ENCODE measurements at places on chromosomes 11 and 22.

DNA sequence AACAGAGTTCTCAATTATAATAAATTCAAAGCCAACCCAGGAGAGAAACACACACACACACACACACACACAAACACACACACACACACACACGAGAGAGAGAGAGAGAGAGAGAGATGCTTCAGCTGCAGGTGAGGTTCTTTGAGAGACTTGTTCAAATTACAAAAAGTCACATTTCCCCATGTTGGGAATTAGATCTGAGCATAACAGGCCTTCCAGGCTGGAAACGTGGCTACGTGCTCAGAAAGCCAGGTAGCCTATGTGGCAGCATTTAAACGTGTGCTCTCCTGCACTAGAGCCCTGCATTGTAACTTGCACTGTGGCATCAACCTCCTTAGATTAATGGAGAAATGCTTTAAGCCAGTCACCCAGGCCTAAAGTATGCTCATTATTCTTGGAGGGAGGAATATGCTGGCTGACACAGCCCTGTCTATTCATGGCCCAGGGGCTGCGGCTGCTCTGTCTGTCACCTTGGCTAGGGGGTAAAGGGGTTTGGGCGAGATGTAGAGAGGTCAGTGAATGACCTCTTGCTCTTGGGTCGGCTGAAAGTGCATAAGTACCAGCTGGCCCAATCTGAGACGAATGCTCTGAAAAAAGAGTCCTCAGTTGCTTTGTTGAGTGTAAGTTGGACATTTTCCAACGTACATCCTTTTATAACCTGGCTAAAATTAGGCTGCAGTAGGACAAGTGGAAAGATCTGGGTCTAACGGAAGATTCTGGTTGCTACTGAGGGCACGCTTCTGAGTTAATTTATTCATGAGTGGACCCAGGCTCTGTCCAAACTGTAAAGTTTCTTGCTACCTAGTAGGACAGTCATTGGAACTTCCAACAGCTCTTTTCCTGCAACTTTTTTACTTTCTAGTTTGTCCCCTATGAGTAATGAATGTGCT lies 171.1 kb upstream of the SEZ6L start:
- no peak for DNase-seq

DNA sequence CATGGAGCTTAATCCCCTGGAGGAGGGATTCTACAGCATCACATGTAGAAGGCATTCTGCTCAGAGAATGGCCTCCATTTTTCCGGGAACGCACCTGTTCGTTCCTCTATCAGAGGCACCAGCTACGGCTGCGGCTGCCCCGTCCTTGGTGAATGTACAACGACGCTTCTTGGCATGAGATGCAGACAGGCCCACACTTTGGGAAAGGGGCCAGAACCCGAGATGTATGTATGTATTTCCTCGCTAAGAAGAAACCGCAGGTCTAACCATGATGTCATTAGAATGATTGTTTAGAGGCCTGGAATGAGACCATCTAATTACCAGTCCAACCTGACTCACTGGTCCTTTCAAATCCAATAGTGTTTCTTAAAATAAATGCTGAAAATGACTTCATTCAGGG lies 1293.4 kb downstream of the TBC1D22A start:
- no peak for DNase-seq

DNA sequence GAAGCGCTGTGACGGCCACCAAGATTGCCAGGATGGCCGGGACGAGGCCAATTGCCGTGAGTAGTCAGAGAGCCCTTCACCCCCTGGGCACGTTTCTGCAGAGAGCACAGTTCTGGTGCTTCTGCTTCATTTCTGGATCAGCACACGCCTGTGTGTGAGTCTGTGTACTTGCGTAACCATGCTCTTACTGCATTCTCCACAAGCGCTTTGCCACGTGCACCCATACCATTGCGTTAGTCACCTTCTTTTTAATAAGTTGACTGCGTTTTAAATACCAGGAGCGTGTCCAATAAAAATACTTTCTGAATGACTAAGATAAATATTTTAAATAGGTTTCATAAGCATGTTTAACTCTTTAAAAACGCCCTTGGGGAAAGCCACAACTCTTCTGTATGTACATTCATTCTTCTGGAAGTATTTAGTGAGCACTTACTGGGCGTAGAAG lies 143.0 kb upstream of the SORL1-AS1 start:
- DNase-seq, result no peak

DNA sequence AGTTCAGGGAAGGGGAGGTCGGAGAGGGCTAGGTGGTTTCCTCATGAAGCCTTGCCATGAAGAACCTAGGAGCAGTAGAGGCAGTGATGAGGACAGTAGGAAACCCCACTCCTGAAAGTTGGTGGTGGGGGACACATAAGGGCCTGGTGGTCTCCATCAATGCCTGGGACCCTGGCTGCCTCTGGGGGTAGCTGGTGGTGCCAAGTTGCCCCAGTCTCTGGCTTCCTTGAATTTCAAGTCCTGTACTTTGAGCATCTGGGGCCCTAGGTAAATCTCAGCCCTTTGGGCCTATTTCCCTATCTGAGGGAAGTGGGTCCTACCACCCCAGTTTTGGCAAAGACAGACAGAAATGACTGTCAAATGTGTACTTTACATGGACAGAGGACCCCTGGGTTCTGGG lies 28.1 kb downstream of the AMPD3 start:
- no peak for DNase-seq

GRCh38 chr11:45083544-45084087 lies 62.8 kb upstream of the PRDM11 start:
- peak; percentile 22 for DNase-seq

GRCh38 chr11:124493016-124493655 lies 47.6 kb upstream of the OR8B8 start:
- no peak for DNase-seq

GRCh38 chr11:114343020-114343419 lies 46.8 kb downstream of the NNMT start:
- no peak for DNase-seq

GRCh38 chr22:38766076-38766777 lies 10.4 kb upstream of the SUN2 start:
- peak; percentile 46 for DNase-seq

GRCh38 chr11:115054570-115055538 lies 376.5 kb downstream of the NXPE2 start:
- no peak for DNase-seq

DNA sequence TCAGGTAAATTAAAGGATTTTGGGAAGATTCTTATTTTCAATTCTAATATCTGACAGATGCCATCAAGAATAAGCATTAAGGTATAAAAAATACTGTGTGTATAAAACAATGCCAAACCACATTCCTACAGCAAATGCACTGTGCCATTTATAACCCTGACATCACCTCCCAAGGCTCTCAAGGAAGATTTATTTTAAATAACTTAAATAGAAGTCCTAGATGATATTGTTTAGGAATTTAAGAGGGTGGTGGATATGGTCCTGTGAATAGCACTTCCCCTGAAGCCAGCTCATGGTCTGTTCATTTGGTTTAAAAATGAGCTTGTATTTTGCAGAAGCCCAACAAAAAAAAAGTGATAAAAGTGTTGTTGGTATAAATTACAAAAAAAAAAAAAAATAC lies 32.1 kb downstream of the PPIL2 start:
- DNase-seq, result no peak

DNA sequence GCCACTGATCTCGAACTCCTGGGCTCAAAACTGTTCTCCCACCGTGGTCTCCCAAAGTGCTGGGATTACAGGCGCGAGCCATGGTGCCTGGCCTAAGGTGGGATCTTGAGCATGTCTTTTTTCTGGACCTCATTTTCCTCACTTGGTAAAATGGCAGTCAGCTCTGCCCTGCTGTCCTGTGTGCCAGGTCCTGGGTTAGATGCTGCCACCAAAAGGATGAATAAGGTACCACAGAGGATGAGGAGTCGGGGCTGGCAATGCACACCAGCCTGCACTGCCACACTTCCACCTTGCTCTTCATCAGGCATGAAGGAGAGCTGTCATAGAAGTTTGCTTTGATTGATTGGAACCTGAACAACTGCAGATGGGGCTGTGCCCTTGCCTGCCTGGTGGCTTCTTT lies 32.3 kb downstream of the ACO2 start:
- DNase-seq, result no peak

GRCh38 chr11:24496386-24496735 lies 492 bp upstream of the LUZP2 start:
- no peak for DNase-seq

- DNase-seq, result peak; percentile 64
Measured at GRCh38 chr11:62611705-62612365, 740 bp downstream of the EML3 start.

DNA sequence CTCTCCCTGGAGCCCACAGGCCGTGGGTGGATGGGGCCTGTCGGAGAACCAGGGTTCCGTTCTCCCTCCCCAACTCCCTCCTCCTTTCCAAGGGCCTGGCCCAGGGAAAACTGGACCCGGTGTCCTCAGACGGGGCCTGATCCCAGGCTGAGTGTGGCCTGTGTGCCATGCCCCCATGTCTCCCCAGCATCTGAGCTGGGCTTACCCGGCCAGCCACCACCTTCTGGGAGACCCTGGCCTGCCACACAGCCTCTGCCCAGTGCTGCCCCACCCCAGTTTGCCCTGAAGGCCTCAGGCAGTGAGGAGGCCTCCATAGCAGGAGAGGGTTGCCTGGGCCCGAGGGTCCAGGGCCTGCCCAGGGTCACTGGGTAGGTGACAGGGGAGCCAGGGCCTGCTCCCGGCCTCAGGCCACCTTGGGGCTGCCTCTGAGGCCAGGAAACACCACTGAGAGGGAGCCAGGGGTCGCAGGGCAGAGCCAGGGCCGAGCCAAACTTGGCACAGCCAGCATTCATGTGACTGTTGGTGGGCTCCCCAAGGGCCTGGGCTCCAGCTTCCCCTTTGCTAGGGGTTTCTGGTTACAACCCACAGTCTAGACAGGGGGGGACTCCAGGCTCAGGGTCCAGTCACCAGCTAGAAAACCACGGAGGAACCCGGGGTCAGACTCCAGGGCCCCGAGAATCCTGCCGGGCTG lies 590 bp upstream of the IFITM10 start:
- no peak for DNase-seq

- no peak for DNase-seq
Measured at GRCh38 chr22:43990044-43990443, 34.1 kb upstream of the PARVB start.

DNA sequence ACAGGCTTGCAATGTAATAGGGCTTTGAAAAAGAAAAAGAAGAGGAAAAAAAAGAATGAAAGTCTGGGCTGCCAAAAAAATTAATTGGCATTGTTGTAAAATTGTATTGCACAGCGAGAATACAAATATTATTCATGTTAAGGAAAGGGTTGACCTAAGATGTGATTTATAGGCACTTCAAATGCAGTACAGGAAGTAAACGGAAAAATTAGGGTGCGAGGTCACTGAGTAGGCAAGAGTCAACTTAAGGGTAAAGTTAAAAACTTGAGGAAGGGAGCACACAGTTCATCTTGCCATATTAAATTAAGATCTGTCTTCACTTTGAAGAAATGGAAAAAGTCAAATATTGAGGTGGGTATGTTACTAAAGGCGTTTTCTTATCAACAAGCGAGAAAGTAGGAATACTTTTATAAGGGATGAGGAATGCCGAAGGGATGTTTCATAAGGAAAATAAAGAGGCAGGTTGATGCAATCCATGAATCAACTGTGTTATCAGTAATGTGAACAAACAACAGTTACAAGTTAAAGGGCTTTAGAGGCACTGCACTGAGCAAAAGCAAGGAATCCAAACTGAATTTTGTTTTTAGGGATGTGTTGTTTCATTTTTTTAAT lies 123.0 kb downstream of the WT1 start:
- DNase-seq, result no peak

DNA sequence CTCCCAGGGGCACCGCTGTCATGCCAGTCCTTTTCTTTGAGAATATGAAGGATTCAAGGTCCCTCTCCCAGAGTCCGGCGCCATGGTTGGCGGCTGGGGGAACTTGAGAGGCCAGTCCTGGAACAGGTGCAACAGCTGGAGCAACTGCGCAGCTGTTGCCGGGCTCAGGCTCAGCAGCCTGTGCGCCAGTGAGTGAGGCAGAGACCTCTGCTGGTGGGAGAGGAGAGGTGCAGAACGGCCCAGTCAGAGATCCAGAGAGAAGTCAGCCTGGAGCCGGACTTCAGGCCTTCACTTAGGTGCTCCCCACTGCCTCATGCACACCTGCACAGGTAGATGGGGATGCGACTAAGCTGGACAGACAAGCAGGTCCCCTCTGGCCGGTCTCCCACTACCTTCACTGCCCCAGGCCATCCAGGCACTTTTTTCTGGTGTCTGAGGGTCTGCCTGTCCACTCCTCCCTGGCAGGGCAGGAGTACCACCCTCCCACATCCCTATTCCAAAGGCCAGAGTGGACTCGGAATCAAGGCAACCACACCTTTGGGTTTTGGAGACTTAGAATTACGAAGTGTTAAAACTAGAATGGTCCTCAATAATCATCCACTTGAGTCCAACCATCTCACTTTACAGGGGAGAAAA lies 4.6 kb downstream of the CHRDL2 start:
- DNase-seq, result peak; percentile 60

DNA sequence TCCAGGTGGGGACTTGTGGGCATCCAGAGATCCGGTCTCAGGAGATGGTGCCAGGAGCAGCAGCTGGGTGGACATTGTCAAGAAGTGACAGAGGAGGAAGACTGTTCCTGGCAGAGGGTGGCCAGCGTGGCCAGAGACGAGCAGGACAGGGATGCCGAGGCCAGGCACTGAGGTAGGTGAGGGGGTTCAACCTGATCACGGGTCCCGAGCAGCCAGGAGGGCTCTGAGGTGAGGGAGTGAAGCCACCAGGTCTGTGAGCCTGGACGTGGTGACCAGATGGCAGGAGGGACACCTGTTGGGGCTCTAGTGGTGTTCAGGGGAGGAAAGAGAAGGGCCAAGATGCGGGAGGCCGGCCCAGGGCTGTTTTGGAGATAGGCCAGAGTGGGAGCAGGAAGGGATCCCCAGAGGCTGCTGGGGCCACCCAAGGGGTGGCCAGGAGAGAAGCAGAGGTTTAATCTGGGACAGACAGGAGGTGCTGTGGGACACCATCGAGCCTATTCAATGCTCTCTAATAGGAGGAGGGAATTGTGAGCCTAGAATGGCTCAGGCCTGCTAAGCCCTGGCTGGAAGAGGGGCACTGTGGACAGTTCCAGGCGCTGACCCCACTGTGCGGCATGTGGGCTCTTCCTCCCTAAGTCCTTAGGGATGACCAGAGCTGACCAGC lies 6.3 kb downstream of the PPM1F start:
- DNase-seq, result no peak

DNA sequence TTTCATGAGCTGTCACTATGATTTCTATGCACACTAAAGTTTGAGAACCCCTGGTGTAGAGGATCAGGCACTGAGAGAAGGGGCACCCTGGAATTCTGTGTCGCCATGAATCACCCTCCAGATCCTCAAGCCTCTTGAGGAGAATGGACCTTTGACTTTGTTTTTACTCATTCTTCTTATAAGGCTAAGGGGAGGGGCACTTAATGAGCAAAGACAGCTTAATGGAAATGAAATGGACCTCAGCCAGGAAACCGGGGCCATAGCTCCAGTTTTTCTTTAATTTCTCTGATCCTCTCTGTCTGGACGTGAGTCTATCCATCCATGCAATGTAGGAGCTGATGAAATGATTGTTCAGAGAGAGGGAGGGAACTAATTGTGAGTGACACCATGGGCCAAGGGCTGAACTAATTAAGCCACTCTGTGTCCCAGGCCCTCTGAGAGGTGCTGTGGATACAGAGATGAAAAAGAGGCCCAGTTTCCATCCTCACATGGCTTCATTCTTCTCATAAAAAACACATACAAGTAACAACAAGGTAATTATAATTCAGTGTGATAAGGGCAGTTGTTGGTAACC lies 32.8 kb downstream of the OR2AT4 start:
- DNase-seq, result no peak
